RKO (cell line): ENCODE measurements at places on chromosomes 7 and 10.
A peak's percentile ranks its signal among the peaks of the same experiment; 100 is the strongest.

- DNase-seq = no peak
These were observed 4.9 kb downstream of the PPP2R2D start for GRCh38 chr10:131905603-131906268.

GRCh38 chr10:17001961-17002749 lies 127.5 kb downstream of the CUBN start:
- DNase-seq = no peak

DNA sequence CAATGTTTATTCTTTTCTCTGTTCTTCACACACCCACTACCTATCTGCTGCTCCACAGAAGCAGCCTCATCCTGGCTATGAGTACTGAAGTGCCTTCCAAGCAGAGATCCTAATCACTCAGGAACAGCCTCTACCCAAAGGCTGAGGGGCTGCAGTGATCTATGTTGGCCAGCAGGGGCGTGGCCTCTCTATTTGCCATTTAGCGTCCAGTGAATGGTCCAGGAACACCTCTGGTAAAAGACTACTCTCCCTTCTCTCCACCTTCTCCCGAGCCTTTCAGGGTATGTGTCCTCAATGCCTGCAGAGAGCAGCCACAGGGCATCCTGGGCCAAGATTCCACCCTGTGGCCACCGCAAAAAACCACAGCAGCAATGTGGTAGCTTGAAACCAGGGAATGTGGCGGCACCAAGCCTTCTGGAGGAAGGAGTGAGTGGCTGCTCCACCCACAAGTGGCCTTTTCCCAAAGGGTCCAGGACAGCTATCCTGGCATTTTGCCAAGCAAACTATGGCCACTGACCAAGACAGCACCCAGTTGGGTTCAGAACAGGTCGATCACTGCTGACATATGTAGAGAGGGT lies 70.9 kb downstream of the SYPL1 start:
- DNase-seq = peak; percentile 75

DNA sequence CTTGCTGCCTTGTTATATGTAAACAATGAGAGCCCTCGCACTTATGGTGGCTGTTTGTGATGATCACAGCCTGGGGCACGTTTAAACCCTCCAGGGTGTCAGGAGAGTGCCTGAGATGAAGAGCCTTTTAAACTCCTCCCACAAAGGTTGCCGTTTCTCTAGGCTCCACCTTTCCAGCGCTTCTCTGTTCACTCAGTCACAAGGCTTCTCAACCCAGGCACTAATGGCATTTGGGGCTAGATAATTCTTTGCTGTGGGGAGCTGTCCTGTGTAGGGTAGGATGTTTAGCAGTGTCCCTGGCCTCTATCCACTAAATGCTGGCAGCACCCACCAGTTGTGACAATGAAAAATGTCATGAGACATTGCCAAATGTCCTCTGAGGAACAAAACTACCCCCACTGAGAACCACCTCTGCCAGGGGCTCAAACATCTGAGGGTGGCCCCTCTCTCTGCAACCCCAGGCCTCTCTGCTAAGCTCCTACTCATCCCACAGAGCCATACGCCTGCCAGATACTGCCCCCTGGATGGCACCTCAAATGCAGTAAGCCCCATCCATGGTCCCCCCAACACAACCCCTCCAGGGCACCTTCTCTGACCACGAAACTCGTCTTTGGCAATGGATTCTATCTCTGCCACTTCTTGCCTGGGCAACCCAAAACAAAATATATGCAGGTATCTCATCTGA lies 144.3 kb upstream of the ZMIZ1 start:
- DNase-seq = no peak

DNA sequence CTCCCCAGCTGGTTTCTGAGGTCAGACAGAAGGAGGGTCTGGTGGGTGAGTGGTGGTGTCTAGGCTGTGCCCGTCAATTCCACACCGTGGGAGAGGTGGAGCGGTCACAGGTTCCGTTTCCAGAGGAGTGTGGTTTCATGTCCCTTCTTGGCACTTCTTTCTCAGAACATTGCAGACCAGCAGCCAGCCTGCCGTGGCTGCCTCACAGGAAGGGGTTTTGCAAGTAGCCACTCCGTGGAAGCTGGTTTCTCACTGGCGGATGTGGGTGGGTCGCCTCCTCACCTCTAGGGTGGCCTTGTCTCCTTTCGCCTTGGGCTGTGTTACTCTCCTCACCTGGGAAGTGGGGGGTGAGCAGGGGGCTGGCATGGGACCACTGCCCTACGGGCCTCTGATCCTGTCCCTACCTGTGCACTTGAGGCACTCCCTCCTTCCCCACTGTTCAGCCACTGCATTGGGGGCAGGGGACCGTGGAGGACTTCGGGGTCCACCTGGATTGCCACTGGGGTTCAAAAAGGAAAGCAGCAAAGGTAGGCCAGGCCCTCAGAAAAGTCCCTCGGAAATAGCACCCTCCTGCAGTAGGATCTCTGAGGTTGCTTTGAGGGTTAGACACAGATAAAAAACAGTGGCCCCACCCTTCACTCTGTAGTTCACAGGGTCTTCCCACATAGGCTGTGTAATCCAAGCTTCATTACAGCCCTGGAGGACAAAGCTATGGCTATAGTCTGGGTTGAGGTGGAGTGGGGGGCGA lies 33.9 kb downstream of the TSPAN14 start:
- no peak for DNase-seq

GRCh38 chr10:59668096-59668495 lies 41.6 kb downstream of the SLC16A9 start:
- DNase-seq = no peak

GRCh38 chr7:75042286-75042685 lies 31.3 kb downstream of the RCC1L start:
- DNase-seq = no peak

- DNase-seq = no peak
These were observed 53.5 kb upstream of the ARHGAP12 start for GRCh38 chr10:31982111-31982510.

- no peak for DNase-seq
These were observed 184.8 kb upstream of the GALNT17 start for GRCh38 chr7:70947181-70947580.

DNA sequence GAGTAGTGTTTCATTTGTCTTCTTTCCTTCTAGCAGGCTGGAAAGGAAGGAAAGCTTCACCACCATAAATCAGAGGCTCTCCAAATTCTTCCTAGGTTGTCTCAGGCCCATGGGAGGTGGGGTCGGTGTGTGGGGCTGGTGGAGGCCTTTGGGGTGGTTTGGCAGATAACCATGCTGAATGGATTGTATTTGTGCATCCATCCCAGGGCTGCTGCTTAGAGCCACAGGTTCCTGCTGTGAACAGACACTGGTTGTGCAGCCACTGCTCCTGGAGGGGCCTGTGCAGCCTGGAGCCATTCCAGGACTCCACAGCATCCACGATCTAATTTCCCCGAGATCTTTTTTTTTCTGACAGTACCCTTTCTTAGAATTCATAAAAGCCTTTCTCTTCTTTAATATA lies 741.8 kb downstream of the SUGCT start:
- DNase-seq = no peak

GRCh38 chr10:8913720-8914119 lies 859.2 kb downstream of the GATA3 start:
- DNase-seq = no peak

GRCh38 chr7:78267141-78267540 lies 468.6 kb downstream of the PHTF2 start:
- no peak for DNase-seq

GRCh38 chr10:480928-481552 lies 208.4 kb downstream of the DIP2C start:
- DNase-seq = no peak

DNA sequence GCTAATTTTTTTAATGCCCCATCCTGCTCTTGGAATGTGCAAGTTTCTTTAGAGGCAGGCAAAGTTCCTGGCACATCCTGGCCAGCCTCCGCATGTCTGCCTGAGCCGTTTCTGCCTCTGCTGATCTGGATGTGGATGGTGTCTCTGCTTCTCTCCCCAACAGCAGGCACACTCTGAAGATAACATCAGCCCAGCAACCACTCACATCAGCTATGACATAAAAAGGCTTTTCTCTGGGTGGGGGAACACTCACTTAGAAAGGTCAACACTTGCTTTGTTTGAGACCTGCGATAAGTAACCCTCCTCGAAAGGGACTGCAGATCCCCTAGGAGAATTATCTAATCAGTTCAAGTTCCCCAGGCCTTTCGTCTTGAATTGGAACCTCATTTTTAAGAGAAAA lies 142.9 kb downstream of the FGFR2 start:
- no peak for DNase-seq

DNA sequence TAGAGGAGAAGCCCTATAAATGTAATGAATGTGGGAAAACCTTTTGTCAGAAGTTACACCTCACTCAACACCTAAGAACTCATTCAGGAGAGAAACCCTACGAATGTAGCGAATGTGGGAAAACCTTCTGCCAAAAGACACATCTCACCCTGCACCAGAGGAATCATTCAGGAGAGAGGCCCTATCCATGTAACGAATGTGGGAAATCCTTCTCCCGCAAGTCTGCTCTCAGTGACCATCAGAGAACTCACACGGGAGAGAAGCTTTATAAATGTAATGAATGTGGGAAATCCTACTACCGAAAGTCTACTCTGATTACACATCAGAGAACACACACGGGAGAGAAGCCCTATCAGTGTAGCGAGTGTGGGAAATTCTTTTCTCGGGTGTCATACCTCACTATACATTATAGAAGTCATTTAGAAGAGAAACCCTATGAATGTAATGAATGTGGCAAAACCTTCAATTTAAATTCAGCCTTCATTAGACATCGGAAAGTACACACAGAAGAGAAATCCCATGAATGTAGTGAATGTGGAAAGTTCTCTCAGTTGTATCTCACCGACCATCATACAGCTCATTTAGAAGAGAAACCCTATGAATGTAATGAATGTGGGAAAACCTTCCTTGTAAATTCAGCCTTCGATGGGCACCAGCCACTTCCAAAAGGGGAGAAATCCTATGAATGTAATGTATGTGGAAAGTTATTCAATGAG lies 18.9 kb downstream of the RBAK start:
- no peak for DNase-seq

DNA sequence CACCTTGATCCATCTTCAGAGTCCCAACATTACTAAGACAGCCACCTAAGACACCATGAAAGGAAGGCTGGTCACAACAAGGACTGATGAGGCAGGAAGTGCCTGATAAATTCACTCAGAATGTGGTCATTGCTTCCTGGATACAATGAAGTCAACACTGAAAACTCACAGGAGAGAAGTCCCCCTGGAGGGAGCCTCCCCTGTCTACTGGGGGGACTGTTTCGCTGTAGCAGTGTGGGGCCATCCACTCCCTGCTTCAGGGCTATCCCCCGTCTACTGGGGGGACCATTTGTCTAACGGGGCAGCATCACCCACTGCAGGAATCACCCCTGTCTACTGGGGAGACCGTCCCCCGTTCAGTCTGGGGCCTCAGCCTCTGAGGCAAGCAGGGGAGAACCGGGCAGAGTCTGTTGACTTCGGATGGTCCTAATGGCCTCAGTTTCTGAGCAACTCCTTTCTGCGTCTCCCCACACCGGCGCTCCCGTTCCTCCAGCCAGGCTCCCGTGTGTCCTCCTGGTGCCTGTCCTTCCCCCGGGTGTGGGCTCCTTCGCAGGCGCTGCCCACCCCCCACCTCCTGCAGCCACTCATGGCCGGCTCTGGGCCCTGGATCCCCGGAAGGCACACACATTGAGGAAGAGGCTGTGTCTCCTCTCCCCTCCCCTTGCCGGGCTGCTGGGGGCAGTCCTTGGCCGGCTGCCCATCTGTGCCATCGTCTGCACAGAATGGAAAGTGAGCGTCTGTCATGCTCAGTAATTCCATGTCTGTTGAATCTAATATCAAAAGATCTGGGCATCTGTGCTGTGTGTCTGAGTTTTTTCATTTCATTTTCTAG lies 59.9 kb upstream of the DNAJB6 start:
- DNase-seq = peak; percentile 50

- DNase-seq = no peak
These were observed 1034.5 kb upstream of the LRRTM3 start for GRCh38 chr10:65891073-65891981.
